ENCODE measurements at places on chromosomes 4 and X.

DNA sequence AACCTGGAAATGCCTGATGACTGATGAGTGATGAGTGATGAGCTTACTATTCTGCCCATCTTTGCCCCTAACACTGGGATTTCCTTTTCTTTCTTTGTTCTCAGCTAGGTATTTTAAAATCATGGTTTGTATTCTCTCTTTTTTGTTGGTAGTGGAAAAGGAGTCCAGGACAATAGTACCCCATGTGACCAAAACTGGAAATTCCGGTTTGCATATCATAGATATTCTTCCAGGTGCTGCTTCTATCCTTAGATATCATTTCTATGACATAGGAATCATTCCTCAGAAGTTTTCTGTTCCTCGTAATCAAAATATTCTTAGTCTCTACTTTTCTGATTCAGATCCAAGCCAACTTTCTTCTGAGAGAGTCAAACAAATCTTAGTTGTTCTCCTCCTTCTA lies 320.5 kb upstream of the TET2 start:
- no peak for DNase-seq

GRCh38 chrX:40383969-40384368 lies 196.8 kb upstream of the ATP6AP2 start:
- DNase-seq: no peak

- DNase-seq: no peak
Measured at GRCh38 chr4:124861761-124862160, 149.2 kb upstream of the ANKRD50 start.

DNA sequence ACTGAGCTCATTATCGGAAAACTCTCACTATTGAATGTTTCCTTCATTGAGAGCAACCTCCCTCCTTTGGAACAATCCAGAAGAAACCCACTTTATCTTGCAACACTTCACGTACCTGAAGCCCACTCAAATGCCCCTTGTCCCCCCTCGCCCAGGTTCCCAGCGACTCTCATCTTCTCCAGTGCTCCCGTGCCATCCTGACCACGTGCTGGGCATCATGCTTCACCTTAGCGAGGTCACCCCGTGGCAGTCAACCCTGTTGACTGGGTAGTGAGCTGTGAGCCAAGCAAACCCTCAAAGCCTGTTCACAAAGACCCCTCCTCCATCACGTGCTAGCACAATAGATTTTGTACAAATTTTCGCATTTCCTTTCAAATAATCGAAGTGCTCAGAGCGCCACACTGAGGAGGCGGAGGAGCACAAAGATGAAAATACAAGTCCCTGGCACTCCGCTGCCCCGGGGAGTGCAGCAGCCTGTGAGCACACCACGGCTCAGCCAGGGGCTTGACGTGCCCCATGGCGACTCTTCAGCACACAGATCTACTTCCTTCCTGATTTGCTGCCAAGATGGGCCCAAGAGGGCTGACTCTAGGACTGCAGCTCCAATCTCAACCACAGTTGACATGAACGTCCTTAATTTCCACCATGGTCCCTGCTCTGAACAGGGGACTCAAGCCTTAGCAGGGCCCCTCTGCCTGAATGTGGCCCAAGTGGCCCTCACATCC lies 15.6 kb downstream of the PDZD4 start:
- no peak for DNase-seq

DNA sequence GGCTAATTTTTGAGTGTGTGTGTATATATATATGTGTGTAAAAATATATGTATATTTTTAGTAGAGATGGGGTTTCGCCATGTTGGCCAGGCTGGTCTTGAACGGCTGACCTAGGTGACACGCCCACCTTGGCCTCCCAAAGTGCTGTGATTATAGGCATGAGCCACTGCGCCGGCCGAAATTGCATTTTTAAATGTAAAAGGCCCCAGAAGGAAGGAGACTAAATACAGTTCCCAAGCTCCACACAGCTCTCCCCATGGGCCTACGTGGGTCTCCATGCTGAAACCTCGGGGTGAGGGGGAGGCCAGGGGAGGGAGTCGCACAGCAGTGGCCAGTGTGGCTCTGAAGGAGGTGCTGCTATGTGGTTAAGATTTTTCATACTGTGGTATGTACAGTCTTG lies 12.8 kb upstream of the CDKN2AIP start:
- no peak for DNase-seq

GRCh38 chr4:128512161-128512560 lies 224.5 kb upstream of the PGRMC2 start:
- no peak for DNase-seq

DNA sequence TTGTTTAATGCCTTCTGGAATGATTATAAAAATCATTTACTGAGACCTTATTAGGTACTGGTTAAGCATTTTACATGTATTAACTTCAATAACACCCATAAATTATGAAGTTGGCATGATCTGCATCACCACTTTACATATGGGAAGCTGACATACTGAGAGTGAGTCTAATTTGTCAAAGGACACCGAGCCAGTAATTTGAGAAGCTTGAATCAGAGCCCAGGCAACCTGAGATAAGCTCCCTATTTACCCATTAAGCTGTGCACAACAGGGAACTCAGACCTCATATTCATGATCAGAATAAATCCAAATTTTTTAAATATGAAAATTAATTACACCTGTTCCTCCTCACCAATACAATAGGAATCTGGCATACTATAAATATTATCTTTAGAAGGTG lies 247.9 kb upstream of the EPHA5 start:
- no peak for DNase-seq

GRCh38 chr4:56468097-56468422 lies 643 bp downstream of the SRP72 start:
- peak; percentile 18 for DNase-seq

GRCh38 chr4:180542445-180543100 lies 1700.6 kb upstream of the TENM3 start:
- no peak for DNase-seq

DNA sequence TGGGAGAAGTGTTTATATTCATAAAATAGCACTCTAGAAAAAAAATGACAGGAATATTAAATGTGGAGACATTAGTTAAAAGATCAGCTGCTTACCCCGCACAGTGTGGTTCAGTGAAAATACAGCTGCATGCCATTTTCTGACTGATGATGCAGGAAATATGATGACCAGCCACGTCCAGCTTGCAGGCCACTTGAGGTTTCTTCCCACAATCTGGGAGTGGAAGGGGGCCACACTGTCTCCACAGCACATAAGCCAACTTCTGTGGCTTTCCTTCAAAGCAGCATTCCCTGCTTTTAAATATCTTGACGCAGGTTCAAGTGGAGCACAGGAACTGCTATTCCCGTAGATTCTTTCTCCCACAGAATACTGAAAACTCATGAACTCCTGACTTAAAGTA lies 173.4 kb upstream of the GALNT7 start:
- no peak for DNase-seq

GRCh38 chr4:101264993-101265815 lies 82.1 kb downstream of the PPP3CA start:
- DNase-seq: no peak

GRCh38 chr4:140004922-140005627 lies 148.9 kb downstream of the MAML3 start:
- no peak for DNase-seq

GRCh38 chr4:154588198-154588597 lies 2.3 kb downstream of the FGA start:
- no peak for DNase-seq

DNA sequence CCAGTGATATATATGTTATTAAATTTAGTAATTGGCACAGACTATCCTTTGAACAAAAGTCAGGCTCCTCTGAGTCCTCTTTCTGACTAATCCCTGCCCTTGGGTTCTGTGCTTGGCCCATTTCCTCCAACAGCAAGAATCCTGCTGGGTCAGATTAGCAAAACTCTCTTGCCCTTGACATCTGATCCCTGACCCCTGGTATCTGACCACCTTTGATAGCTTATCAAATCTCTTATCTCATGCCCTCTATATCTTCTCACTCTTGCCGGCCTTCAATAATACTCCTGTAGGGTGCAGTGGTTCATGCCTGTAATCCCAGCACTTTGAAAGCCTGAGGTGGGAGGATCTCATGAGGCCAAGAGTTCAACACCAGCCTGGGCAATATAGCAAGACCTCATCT lies 245.5 kb upstream of the FAM47A start:
- no peak for DNase-seq

DNA sequence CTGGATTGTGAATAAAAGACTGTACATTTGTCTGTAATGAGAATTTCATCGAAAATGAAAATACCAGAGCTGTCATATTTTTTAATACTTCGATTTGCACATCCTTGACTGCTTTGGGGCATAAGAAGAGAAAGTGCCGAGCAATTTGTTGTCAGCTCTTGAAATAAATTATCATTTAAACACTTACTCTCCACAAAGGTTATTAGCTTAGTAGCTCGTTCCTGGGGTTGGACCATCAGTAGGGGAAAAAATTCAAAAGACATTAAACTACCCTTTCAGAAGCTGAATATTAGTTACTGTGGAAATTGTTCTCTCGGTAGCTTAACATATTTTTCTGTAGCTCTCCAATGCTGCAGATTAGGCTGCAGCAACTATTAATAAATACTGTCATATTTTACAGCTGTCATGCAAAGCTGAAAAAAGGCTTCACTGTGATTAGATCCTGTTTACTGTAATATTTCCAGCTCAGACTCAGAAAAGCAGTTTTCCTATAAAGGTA lies 76.9 kb downstream of the GRIA3 start:
- no peak for DNase-seq

GRCh38 chr4:187501731-187502130 lies 493.8 kb upstream of the ZFP42 start:
- DNase-seq: no peak

DNA sequence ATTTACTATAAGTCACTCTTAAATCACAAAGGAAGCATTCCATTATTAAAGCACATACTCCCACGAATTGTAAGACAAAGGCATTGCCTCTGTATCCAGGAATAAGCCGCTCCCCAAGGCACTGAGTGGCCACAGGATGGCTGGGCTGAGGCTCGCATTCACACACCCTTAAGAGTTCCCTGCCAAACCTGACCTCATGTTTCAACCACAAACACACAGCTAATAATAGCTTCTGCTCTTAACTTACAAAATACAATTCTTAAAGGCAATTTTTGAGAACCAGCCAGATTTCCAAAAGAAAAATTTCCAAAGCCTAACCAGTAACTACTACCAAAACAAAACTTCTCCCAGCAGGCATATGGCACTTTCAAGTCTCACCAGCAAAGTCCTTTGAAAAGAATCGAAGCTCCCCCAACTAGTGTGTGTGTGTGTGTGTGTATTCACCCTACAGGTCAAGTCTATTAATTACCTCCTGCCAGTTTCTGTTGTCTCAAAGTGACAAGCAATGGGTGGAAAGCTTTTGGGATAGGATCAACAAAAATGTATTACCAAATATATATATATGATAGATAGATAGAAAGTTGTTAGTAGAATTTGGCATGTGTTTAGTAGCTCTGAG lies 36.0 kb downstream of the ARHGAP6 start:
- no peak for DNase-seq

DNA sequence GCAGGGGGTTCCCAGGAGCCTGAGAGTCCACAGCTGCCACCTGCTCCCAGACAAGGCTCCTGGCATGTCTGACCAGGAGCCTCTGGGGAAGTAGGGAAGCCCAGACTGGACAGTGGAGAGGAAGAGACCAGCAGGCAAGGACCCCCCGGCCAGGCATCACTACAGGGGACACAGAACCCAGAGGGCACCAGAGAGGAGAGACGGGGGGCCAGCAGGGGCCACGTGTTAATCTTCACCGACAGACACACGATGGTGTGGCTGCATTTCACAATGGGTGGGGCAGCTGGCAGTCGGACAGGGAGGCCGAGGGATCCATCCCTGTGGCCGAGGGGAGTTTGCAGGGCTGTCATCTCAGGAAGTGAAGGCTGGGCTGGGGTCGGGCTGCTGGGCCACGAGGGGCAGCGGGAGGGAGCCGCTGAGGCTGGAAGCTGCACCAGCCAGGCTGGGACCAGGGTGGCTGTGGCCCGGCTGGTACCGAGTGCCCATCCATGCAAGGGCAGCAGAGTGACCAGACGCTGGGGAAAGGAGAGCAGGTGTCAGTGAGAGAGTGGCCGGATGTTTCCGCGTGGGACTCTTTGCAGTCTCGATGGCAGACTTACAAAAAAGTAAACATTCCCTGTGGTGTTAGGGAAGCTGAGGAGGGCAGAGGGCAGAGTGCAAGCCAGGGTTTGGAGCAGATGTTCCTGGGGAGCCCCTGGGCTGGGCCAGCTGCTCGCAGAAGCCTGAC lies 4.7 kb downstream of the PDE6B start:
- no peak for DNase-seq

- no peak for DNase-seq
Measured at GRCh38 chrX:133337250-133337649, 78.0 kb downstream of the GPC4 start.

DNA sequence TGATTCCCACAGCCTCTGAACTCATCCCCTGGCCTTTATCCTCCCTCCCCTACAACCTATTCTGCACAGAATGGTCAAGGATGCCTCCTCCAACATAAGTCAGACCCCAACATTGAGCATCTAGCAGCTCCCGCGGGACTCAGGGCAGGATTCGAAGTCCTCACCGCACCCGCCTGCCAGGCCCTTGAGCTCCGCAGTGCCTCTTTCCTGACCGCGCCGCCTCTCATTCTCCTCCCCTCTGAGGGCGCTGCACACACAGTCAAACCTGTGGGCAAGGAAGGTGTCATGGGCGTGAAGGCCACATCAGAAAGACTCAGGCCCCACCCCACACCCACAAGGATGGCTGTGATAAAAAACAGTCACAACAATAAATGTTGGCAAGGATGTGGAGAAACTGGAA lies 84.1 kb downstream of the CPZ start:
- DNase-seq: no peak

DNA sequence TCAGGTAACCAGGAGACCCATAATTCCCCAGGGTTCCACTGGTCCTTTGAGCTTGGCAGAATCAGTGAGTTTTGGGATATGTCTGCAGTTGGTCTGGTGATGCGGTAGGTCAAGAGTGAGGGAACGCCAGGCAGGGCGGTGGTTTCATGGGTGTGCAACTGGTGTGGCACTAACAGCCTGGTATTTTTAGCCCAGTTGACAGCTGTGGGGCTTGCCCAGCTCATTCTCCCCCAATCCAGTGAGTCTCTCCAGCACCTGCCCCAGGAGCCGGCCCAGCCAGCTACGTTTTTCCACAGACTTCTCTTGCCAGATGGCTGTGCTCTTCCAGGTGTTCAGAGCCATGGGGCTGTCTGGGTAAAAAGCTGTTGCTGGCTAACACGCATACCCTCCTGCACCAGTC lies 1019.9 kb downstream of the CCSER1 start:
- DNase-seq: no peak

GRCh38 chr4:122903766-122904288 lies 18.6 kb downstream of the NUDT6 start:
- DNase-seq: no peak

- DNase-seq: no peak
Measured at GRCh38 chrX:111503485-111503993, 7.9 kb upstream of the SERTM2 start.

GRCh38 chr4:158229768-158230167 lies 19.5 kb downstream of the TMEM144 start:
- no peak for DNase-seq

GRCh38 chr4:40923316-40924095 lies 173.8 kb downstream of the NSUN7 start:
- no peak for DNase-seq

DNA sequence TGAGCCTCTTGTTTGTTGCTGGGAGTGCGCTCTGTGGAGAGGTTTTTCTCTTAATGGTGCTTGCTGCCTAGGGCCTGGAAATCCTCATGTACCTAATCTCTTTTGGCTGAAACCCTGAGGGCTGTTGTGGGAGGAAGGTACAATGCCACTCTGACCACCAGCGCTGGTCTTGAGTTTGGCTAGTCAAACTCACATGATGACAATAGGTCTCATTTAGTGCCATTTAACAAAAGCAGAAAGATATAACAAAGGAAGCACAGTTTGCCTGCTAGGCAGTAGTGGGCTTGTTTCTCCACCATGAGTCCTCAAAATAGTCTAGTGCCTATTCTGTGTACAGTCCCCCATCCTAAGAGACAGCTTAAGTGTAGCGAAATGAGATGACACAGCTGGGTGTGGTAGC lies 111.3 kb downstream of the TSPAN7 start:
- DNase-seq: no peak

Measured in stimulated activated CD4-positive, alpha-beta T cell treated with anti-CD3 and anti-CD28 coated beads, Interleukin-2, amount 100 ng/mL, for 4 hours (primary cell).